ENCODE measurements at places on chromosomes 5 and 9. TPM values are rescaled to one million over a fixed set of nuclear protein-coding genes. Genes with fewer than 3 reads are reported as not detected.

DNA sequence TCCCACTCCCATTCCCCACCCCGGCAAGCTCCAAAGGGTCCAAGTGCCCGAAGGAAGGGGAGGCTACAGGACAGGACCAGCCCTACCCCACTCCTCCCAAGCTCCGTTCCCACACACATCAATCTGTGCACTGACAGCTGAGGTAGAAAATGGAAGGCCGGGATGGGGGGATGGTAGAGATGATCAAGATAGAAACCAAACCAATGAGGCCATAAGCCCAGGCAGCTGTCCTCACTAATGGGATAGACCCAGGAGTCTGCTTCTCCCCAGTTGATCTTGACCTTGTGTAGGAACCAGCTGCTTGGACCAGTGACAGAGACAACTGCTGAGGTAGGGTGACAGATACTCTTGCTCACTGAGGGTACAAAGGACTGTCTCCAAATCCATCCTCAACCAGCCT lies 38.6 kb downstream of the B4GALT1 start:
- DNase-seq: no peak

Gene OXCT1
- 29.2 TPM for total RNA-seq

DNA sequence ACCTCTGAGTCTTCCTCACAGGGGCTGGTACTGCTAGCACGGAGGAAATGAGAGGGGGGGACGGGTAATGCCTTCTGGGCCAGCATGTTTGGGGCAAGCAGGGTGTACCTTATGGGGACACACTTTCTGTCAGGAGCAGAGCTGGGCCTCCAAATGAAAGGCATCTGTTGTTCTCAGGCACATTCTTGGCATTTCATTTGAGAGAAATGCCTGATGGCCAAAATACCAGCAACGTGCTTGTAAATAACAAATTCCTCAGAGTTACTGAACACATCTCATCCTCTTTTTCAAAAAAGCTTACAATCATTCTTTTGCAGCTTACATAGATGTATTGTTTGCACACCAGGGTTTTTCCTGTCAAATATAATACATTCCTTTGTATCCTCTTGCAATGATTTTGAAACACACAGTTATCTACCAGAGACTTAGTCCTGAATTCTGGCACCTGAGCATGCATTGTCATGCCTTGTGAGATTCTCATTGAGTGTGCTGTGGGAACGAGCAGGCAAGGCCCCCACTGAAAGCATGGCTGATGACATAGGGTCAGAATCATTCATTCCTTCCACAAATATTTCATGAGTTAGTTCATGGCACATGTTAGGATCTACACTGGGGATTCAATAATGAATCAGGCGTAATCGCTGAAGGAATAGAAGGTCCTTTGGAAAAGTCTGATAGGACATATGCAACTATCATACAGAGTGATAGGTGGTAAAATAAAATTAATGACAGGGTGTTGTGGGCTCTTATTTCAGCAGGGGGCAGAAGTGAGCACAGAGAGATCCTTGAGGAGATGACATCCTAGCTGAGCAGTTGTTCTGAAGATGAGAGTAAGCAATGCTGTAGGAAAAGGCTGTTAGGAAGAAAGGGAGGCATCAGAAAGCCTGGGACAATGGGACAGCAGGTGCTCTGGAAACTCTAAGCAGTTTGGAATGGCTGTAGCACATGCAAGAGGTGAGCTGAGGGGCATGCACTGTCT lies 260.9 kb upstream of the TUT7 start:
- no peak for DNase-seq

- no peak for DNase-seq
These were observed 107.8 kb downstream of the SMIM23 start for GRCh38 chr5:171893290-171893886.

Gene GMCL2
- not detected for total RNA-seq

Gene BNIP1
- total RNA-seq: 22.7 TPM

DNA sequence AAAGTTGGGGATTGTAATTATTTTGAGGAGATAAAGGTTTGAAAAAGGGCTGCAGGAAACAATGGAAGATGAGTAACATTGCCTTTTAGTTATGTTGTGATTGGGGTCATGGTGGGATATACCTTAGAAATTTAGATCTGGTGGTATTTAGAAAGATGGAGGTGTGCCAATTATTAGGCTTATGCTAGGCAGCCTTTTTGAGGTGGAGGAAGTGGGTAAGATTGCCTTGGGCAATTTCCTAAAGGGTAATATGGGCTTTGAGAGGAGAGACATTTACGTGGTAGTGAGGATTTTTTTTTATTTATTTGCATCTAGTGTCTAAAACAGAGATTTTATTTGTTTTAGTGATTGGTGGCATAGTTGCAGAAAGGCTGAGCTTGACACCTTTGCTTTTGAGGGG lies 10.5 kb downstream of the HSPA4 start:
- no peak for DNase-seq

GRCh38 chr5:158264264-158264663 lies 405.3 kb upstream of the CLINT1 start:
- DNase-seq: no peak

Gene PCDHGA5
- total RNA-seq: 0.63 TPM

GRCh38 chr9:113892861-113893491 lies 16.9 kb downstream of the ZNF618 start:
- DNase-seq: no peak

Gene CYFIP2
- total RNA-seq: 56.5 TPM

All from epithelial cell of proximal tubule (primary cell).